ENCODE measurements at places on chromosomes 3 and 15.

DNA sequence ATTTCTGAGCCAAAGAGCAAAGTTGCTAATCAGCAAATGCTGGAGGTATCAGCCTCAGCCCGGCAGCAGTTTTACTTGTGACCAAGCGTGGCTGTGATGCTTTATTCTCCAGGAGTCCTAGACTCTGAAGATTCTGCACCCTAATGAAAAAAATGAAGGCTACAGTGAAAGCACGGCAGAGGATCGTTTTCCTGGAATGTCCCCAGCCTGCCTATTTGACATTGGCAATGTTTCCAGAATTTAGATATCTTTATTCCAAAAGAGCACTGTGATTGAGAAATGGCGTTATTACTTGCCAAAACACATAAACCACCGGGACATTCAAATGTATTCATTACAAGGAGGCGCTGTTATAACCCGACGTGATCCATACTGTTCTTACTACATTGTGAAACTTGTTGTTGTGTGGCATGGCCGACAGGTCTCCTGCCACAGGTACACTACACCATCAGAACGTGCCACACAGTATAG, 263.8 kb downstream of the SLCO3A1 start:
- no peak for ATAC-seq

- no peak for ATAC-seq
Observed at GRCh38 chr3:155079746-155080487, at the start of gene MME. Gene MME, plus strand, starts transcription at chr3:155080319. Its CDS starts 3,849 bp downstream, at chr3:155084168.

DNA sequence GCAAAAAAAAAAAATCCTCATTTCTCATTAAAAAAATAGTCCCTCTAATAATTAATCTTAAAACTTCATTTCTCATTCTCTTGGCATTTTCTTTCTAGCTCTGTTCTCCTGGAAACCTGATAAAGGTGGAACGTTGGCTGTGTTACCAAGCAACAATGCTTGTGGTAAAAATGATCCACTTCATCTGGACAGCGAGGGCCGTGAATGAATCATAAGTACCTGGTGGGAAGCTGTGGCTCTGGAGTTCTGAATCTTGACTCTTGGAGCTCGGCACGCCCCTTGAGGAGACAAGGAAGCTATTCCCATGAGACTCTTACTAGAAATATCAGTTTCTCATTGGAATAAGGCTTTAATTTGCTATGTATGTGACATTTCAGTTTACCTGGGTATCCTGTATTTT, 32.5 kb downstream of the BCL2L10 start:
- no peak for ATAC-seq

DNA sequence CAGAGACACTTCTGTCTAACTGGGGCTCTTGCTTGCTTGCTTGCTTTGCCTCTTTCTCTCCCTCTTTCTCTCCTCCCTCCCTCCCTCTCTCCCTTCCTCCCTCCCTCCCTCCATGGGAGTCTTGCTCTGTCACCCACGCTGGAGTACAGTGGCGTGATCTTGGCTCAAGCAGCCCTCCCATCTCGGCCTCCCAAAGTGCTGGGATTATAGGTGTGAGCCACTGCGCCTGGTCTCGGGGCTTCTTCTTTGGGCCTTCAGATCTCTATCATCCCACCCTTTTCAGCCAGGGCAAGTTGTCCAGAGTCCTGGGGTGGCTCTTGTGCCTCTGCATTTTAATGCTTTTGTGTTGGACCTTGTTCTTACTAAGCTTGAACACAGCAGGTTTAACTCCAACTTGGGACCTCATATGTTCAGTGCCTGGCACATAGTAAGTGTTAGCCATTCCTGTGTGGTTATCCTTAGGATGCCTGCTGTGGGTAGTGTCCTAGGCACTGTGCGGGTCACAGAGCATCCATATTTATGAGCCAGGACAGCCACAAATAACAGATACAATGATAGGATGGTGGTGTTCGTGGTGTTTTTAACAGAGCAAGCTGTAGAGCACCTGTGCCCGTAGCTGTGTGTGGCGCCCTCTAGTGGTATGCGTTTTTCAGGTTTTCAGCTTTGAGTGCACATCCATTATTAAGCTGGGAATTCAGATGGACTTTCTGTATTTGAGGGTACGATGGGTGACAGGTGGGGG, 75.1 kb downstream of the CCK start:
- ATAC-seq, result peak; percentile 38

- ATAC-seq, result no peak
Observed at GRCh38 chr15:69317392-69317841, 18.7 kb downstream of the PAQR5 start.

DNA sequence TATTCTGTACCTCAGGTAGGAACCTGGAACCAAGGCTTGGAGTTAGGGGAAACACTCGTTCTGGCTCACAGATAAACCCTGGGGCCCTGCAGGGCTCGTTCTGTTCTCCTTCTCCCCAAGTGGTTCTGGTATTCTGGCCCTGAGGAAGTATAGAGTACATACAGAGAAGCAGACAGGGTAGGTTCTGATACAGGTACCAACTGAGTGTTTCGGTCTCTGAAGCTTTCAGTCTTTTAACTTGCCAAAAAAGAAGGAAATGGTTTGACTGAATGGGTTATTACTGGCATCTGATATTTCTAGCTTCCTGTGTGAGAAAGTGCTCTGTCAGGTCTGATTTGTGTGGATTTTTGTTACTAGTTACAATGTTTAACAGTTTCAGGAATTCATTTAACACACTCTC, 67.3 kb downstream of the UBE2E2 start:
- no peak for ATAC-seq

DNA sequence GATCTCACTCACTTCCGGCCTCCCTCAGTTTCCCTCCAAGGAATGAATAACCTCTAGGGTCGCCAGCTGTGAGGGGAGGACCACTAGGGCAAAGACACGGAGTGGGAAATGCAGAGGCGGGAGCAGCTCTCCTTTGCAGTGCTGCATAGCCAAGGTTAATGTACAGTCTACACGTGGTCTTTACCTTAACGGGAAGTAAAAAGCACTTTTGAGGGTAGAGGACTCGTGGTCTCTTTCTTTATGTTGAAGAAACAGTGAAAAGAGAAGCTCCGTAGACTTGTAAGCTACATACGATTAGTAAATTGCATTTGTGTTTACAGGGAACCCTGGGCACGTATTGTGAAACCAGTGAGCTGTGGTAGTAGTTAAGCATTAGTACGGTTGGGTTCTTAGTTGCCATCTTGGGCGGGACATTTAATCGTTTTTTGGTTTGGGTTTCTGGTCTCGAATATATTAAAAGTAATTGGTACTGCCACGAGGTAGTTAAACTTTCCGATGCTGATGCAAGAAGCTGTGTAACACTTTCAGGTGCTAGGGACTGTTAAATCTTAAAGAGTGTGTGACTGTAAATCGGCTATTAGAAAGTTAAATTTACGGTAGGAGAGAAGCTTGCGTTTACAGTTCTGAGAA, 828 bp downstream of the U2SURP start:
- peak; percentile 41 for ATAC-seq

GRCh38 chr3:53375019-53375418, 27.7 kb upstream of the DCP1A start:
- peak; percentile 21 for ATAC-seq

DNA sequence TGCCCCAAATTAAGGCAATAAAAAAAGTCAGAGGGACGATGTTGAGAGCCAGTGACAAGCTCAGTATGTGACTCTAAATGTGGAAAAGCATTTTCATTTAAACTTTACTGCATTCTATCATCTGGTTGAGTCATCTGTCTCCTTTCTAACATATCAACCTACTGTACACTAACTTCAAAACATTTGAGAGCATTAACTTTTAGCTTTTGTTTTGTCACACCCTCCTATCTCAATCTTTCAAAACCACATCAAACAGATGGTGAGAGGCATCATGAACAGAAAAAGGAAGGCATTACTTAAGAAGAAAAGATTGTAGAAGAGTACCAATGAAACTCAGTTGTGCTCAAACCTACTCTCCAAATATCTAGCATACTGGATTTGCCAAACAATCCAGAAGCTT, 4.8 kb downstream of the LRRC58 start:
- peak; percentile 40 for ATAC-seq

DNA sequence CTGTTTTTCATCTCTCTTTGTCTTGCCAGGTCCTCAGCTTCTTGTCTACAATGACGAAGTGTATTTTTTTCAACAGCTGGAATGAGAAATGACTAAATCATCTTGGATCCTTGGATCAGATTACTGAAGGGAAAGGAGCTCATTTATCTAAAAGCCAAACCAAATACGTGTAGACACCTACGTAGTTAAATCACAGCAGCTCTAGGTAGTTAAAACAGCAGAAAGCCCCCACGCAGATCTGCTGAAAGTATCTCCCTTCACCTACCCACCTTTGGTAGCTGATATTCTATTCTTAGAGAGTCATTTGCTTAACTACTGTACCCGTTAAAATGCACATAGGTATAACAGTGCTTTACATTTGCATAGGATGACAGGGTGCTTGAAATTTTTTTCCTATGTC, 105.5 kb upstream of the WNT5A start:
- no peak for ATAC-seq

DNA sequence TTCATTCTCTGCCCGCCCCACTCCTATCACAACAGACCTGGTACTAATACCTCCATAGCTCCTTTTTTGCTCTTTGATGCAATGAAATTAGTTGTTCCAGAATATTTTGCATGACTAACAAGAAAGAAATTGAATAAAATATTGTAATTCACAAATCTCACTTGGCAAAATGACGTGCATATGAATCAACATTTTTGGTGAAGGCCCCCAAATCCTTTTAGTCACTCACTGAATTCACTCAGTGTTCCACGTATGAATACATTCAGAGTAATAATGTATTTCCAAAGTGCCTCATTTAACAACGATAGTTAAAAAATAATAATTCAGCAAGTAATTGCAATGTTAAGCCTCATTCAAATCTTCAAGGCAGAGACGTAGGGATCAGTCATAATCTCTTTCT, 148.6 kb upstream of the STRIT1 start:
- ATAC-seq, result no peak

- no peak for ATAC-seq
Observed at GRCh38 chr3:87145553-87145952, 81.6 kb upstream of the CHMP2B start.

DNA sequence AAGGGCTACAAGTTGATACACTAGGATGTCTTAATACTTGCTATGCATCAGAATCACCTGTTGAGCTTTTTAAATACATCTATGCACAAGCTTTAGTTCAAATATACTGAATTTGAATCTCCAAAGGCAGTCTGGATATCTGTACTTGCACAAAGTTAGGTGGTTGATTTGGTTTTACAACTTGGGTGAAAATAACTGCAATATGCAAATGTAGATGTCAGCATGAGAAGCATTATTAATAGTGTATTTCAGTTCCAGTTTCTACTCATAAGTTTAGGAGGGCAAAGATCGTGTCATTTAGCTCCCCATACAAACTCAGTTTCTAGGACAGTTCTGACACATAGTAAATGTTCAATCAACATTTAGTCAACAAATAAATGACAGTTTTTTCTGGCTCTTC, 25.6 kb downstream of the IQCB1 start:
- ATAC-seq, result peak; percentile 55

DNA sequence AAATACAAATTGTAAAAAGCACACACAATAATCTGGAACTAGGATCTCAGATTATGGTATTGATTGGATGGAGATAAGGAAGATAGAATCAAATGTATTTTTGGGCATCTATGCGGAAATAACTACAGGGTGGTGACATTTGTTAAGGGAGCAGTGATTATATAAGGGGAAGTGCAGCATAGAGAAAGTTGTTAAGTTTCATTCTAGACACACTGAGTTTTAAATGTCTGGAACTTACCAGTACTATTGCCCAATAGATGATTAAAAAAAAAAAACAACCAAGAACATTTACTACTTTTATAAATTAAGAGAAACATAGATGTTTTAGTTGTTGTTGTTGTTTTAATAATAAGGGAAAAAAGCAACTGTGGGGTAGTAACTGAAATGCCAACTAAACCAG, 32.1 kb upstream of the C3orf38 start:
- no peak for ATAC-seq
